ENCODE measurements at places on chromosomes 1 and 21.

GRCh38 chr1:101382135-101382534 is 145.3 kb downstream of the S1PR1 start:
- DNase-seq: no peak

DNA sequence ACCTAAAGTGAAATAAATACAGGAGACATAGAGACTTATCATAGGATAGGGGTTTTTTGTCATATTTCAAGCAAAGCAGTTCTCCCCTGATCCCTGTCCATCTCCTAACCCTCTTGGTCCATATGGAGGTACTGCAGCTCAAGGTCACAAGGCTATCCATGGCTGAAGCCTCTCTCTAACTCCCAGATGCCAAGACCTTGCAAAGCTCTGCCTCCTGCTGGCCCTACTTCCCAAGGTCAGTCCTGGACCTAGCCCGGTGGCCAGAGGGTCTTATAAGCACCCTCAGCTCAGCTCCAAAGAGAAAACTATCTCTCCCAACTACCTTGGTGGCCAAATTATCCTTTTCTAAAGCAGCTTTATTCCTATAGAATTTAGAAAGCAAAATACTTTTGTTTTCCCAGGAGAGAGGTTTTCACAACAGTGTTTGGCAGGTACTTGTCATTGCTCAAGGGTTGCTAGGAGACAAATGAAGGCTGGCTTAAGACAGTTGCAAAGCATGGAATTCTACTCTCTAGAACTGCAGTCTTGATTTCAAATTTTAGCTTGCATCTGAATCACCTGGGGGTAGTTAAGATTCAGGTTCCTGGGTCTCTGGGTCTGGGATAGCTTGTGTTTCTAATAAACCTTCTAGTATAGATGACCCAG is 121.5 kb downstream of the XCL2 start:
- no peak for DNase-seq

GRCh38 chr1:175826705-175827104 is 83.3 kb upstream of the TNR start:
- no peak for DNase-seq

GRCh38 chr1:160806784-160807183 is 10.8 kb downstream of the LY9 start:
- DNase-seq: no peak

- no peak for DNase-seq
These were observed 524.2 kb downstream of the KIF26B start for GRCh38 chr1:245678860-245679411.

GRCh38 chr1:235632506-235633401 is 16.8 kb downstream of the GNG4 start:
- DNase-seq: no peak

- DNase-seq: no peak
These were observed 53.7 kb upstream of the HMCN1 start for GRCh38 chr1:185680453-185680852.

DNA sequence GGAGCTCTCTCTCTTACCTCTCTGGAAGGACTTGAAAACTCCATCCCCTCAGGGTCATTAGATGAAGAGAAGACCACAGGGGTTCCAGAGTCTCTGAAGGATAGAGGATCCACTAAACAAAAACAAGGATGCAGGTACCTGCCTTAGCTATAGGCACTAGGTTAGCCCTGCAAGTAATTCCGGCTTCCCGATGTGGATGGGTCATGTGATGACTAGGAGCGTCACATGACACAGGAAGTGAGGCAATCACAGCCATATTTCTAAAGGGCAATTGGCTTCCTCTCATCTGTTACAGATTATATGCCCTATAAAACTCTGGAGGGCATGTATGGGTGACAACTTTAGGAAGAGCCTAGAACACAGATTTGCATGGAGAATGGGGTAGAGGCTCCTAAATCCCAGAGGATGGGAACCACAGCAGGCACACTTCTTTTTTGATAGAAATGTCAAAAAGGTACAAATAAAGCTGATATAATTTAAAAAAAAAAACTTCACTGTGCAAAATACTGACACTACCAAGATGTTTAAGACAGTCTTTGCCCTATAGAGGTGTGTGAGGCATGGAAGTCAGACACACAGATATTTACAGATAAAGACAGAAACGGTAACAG is 14.1 kb downstream of the ENTREP3 start:
- no peak for DNase-seq

- no peak for DNase-seq
These were observed 71.0 kb downstream of the PGBD5 start for GRCh38 chr1:230355128-230355527.

DNA sequence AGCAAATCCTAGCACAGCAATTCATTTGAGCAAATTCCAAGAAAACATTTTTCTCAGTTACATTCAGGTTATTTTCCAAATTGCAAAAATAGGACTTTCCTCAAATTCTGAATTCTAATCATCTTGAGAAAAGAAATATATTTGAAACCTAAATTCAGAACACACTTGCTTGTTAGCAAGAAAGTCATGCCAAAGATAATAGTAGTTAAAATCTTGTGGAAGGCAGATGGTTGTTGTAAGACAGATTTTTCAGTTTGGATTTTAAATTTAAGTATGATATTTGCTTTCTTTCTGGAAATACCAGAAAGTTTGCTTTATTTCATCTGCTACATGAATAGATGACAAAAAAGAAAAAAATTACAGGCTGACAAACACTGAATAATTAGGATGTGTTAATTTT is 29.1 kb downstream of the SNX7 start:
- no peak for DNase-seq

- no peak for DNase-seq
These were observed 228.7 kb downstream of the BARHL2 start for GRCh38 chr1:90488451-90488850.

GRCh38 chr1:55443175-55443915 is 228.2 kb upstream of the USP24 start:
- DNase-seq: no peak

- no peak for DNase-seq
These were observed 187.1 kb downstream of the LMO4 start for GRCh38 chr1:87515781-87516180.

DNA sequence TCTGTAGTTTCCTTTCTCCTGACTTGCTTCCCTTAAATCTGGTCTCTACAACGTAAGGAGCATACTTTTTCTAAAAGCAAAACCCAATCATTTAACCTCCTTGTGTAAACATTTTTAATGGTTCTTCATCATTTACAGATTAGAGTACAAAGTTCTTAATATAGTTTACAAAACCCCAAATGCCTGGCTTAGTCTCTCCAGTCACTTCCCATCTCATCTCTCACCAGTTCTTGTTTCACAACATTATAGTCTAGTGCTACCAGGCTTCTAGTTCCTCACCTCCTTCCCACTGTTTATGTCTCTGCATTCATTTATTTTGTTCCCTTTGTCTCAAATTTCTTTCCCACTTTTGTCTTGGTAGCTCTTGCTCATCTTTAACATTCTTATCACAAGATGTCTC is 168.4 kb downstream of the FASLG start:
- no peak for DNase-seq

DNA sequence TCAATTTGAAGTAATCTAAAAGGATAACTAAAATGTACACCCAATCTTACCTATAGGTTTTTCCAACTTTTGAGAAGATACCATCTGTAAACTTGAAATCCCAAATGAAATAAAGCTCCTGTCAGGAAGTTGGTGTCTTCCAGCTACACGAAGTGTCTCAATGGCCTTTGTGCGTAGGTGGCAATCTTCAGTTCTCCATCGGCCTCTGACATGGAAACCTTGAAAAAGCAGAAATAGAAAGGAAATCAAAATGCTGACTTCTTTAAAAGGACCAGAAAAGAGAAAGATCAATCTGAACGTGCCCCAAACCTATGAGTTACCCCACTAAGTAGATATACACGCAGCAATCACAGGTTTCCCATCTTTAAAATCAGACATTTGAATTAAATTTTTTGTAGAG is 10.0 kb downstream of the MKNK1 start:
- no peak for DNase-seq

Data from hypothalamus (tissue), 51 donors.